Naive thymus-derived CD4-positive, alpha-beta T cell (primary cell): ENCODE measurements at places on chromosomes 1 and 21. TPM values are rescaled to one million over a fixed set of nuclear protein-coding genes. Genes with fewer than 3 reads are reported as not detected.

ADORA1 gene
- total RNA-seq, result not detected

KRTAP13-4 gene
- total RNA-seq, result not detected

TSNAX gene
- 33.7 TPM for total RNA-seq

TEDDM1 gene
- not detected for total RNA-seq

PLA2G2C gene
- total RNA-seq, result not detected

TSACC gene
- total RNA-seq, result not detected

GUCA2B gene
- total RNA-seq, result not detected

CTSS gene
- 1,020 TPM for total RNA-seq

GRIK1 gene
- not detected for total RNA-seq

DHRS3 gene
- 68.9 TPM for total RNA-seq
